Dermis lymphatic vessel endothelial cell (primary cell): ENCODE measurements at places on chromosomes 4 and X. TPM values are rescaled to one million over a fixed set of nuclear protein-coding genes. Genes with fewer than 3 reads are reported as not detected.

CENPI gene
- total RNA-seq, result 4.6 and 5.2 TPM in 2 replicates

FABP2 gene
- not detected in 2 replicates for total RNA-seq

FGF13 gene
- 21.0 and 26.6 TPM in 2 replicates for total RNA-seq

SPANXN4 gene
- not detected in 2 replicates for total RNA-seq

PI4K2B gene
- 21.4 and 27.2 TPM in 2 replicates for total RNA-seq

TMEM150C gene
- total RNA-seq, result 8.3 and 11.2 TPM in 2 replicates

PCYT1B gene
- not detected in 2 replicates for total RNA-seq

C4orf33 gene
- total RNA-seq, result 3.0 and 3.4 TPM in 2 replicates

CFAP299 gene
- total RNA-seq, result not detected in 2 replicates

BEX5 gene
- 0.11 and 1.7 TPM in 2 replicates for total RNA-seq
